ENCODE measurements at places on chromosomes 5 and 9.
A peak's percentile ranks its signal among the peaks of the same experiment; 100 is the strongest.

DNA sequence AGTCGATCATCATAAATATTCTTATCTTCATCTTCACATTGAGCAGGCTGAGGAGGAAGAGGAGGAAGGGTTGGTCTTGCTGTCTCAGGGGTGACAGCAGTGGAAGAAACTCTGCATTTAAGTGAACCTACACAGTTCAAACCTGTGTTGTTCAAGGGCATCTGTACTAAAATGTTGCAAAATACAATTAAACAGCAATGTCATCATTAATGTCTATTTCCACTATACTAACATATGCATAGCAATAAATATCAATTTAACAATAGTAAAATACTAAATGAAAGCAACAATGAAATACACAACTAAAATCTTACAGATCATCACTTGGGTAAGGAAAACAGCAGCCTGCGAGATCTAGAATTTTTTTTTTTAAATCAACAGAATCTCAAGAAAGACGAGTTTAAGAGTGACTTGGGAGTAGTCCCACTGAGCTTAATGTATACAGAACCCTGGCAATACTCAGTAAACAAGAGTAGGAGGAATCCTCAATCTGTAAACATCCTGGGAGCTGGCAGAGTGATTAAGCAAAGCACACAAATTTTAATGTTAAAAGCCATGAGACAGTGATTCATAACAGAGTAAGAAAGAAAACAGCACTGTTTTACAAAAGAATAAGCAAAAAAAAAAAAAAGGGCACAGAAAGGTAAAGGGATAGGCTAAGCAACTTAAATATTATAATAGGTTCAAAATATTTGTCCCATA lies 10.0 kb downstream of the HOMER1 start:
- H3K27ac ChIP-seq: no peak overlapping the region
- H3K27me3 ChIP-seq: no peaks in the 10 kb centered on the region
- DNase-seq: no peak

GRCh38 chr5:31771500-31771899 lies 132.6 kb downstream of the PDZD2 start:
- H3K36me3 ChIP-seq: no peaks in the 10 kb centered on the region
- no peak for DNase-seq
- peaks cover 2% of the 10 kb centered on the region for H3K4me1 ChIP-seq

DNA sequence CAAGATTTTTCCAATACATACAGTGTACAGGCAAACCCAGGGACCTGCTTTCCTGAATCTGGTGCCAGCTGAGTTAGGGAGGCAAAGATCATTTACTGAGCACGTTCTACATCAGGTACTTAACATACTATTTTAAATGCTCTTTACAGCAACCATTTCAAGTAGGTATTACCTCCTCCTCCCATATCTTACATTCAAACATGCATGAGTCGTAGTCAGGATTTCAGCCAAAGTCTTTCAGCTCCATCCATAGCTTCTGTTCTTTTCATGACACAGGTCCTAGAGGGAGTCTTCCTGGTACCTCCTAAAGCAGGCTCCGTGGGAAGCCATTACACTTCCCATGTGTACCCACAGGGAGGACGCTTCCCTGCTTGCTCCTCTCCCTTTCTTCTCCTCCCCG lies 11.7 kb downstream of the KCNV2 start:
- DNase-seq: no peak
- no peak overlapping the region for H3K27ac ChIP-seq
- no peaks in the 10 kb centered on the region for H3K27me3 ChIP-seq
- H3K4me1 ChIP-seq: 0 out of 2 replicates have a peak, but pooled peaks cover 7% of the 10 kb centered on the region

GRCh38 chr9:82492274-82492673 lies 503.7 kb downstream of the SPATA31D1 start:
- H3K36me3 ChIP-seq: no peaks in the 10 kb centered on the region
- peaks cover 19% of the 10 kb centered on the region for H3K4me1 ChIP-seq
- DNase-seq: no peak

DNA sequence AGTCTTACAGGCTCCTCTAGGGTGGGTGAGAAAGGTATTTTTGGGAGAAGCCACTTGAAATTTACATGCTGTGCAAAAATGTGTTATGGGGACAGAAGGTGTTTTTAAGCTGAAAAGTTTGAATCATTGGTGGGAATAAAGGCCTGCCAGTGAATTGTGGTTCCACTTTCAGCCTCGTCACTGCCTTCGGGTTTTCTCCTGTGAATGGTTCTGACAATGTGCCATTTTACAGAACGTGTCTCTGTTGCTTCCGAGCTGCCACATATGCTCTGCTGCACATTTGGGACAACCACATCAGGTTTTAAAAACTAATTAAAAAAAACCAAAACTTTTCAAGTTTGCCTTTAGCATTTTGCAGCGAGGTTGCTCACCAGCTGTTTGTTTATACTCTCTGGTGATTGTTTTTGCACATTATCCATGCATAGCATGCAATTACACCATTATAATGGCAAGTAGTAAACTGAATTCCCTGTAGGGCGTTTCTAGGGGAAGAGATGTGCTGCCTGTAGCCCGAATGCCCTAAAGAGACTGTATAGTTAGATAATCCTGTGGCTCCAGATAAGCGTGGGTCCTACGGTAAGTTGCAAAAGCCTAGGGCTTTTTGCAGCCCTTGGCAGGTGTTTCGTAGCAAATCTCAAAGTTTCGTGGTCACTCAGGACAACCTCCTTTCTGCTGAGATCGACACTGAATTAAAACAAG lies 40.1 kb upstream of the SUB1 start:
- no peaks in the 10 kb centered on the region for H3K36me3 ChIP-seq
- H3K27ac ChIP-seq: no peak overlapping the region
- no peak for DNase-seq
- H3K4me3 ChIP-seq: no peak overlapping the region
- H3K27me3 ChIP-seq: no peaks in the 10 kb centered on the region

DNA sequence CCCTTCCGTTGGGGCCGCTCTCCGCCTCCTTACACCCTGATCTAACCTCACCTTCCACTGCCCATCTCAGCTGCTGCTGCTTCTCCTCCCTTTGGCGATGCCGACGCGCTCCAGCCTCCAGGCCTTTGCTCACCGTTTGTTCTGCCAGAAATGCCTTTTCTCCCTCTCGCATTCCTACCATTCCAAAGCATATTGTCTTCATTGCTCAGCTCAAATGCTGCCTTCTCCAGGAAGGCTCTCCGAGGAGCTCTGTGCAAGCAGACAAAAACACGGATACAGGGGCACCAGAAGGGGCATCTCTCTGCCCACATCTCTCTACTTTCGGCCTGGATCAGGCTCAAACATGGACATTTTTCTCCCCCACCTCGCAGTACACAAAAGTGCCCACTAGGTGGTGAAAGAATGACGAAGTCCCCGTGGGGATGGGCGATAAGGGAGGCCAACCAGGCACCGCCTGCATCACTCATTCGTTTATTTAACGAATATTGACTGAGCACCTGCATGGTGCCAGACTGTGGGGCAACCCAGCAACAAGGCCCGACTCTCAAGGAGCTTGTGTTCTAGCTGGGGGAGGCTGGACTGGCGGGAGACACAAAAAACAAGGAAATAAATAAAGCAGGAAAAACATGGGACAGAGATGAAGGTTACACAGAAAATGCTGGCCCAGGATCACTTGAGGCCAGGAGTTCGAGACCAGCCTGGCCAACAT lies 7.3 kb upstream of the GRHPR start:
- peak overlapping the region; percentile 23 for H3K27ac ChIP-seq
- H3K36me3 ChIP-seq: no peaks in the 10 kb centered on the region
- no peaks in the 10 kb centered on the region for H3K27me3 ChIP-seq
- peak overlapping the region; percentile 36 for H3K4me3 ChIP-seq

DNA sequence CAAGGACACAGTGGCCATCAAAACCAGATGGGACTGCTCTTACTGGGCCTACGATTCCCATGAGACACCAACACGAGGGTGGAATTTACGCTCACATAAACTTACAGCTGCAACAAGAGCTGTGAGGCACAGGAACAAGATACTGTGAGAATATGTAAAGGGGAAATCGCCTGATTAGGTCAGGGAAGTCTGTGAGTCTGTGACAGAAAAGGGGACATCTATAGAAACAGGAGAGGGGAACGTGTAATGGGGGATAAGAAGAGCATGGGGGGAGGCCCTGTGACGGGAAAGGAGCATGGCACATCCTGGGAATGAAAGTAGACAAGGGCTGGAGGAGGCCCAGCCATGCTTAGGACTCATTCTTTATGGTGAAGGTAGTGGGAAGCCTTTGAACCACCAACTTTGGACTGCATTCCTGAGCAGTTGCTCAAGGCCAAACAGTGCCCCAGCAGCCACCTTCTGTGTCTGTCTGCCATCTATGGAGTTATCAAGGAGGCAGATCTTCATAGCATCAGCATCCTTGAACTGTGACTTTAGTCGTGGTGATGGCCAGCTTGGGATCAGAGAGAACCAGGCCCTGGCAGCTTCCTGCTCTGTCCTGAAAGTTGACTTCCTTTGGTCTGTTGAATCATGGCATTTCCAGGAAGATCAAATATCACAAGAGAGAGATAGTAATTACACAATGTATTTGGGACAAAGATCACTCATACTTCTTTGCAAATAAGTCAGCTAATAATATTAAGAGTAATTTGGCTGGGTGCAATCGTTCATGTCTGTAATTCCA lies 87.9 kb upstream of the FAM169A start:
- H3K4me1 ChIP-seq: no peaks in the 10 kb centered on the region
- H3K4me3 ChIP-seq: no peak overlapping the region
- H3K36me3 ChIP-seq: no peaks in the 10 kb centered on the region
- H3K27ac ChIP-seq: no peak overlapping the region
- no peaks in the 10 kb centered on the region for H3K27me3 ChIP-seq

GRCh38 chr5:173602423-173602822 lies 14.0 kb downstream of the BOD1 start:
- no peak overlapping the region for H3K4me3 ChIP-seq
- H3K27ac ChIP-seq: no peak overlapping the region
- H3K27me3 ChIP-seq: no peaks in the 10 kb centered on the region
- DNase-seq: no peak
- no peaks in the 10 kb centered on the region for H3K4me1 ChIP-seq

DNA sequence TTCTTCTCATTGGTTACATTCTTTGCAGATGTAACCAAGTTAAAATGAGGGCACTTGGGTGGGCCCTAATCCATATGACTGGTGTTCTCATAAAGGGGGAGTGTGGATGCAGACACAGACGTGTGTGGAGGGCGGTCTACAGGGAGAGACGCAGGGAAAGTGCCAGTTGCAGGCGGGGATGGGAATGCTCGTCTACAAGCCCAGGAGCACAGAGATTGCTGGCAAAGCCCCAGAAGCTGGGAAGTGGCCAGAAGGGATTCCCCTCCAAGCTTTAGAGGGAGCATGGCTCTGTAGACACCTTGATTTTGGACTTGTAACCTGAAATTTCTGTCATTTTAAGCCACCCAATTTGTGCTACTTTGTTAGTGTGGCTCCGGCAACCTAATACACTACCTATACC lies 96.8 kb upstream of the CTSL start:
- H3K36me3 ChIP-seq: no peaks in the 10 kb centered on the region
- H3K4me1 ChIP-seq: no peaks in the 10 kb centered on the region
- H3K27me3 ChIP-seq: no peaks in the 10 kb centered on the region
- no peak overlapping the region for H3K27ac ChIP-seq
- DNase-seq: no peak

DNA sequence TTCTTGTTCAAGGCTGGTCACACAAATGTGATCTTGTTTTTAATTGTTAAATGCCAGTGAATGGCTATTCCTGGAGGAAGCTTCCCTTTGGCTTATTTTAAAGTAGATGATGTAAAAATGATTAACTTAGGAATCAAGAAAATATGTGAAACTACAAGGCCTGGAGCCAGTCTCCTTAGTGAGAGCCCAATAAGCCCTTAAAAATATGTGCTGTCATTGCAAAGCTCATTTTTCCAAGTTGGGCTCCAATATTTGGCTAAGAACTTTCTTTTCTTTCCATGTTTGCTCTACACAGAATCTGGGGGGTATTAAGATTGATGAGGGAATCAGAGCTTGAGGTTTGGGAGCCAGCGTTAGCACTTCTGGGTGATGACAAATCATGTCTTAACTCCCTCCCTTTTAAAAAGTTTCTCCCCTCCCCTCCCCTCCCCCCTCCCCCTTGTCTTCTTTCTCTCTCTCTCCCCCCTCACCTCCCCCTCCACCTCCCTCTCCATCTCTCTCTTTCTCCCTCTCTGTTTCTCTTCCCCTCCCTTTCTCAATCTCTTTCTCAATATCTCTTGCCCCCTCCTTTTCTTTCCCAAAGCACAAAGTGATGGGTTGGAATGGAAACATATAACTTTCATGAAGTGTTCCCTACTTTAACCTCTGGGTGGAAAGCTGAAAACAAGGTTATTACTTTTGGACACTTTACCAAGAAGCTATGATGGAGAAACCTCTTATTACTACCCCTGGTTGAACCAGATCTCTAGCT lies 86.0 kb downstream of the FBXL7 start:
- no peak overlapping the region for H3K27ac ChIP-seq
- H3K27me3 ChIP-seq: no peaks in the 10 kb centered on the region
- DNase-seq: no peak
- no peak overlapping the region for H3K4me3 ChIP-seq
- H3K4me1 ChIP-seq: no peaks in the 10 kb centered on the region
- H3K36me3 ChIP-seq: peaks cover 12% of the 10 kb centered on the region

DNA sequence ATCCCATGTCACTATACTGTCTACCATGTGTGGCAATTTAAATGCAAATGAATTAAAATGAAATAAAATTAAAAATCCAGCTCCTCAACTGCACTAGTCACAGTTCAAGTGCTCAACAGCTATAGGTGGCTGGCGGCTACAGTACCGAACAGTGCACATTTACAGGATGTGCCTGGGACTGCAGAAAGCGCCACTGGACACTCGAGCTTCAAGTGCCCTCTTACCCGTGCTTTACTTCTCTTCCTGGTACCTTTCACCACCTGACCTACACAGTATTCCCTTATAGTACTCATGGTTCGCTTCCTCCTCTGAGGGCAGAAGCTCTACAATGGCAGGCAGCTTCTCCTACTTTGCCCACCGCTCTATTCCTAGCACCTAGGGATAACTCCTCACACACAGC lies 166.6 kb downstream of the FANCC start:
- no peak overlapping the region for H3K4me3 ChIP-seq
- H3K36me3 ChIP-seq: no peaks in the 10 kb centered on the region
- peaks cover 3% of the 10 kb centered on the region for H3K4me1 ChIP-seq
- H3K27ac ChIP-seq: no peak overlapping the region
- H3K27me3 ChIP-seq: no peaks in the 10 kb centered on the region

DNA sequence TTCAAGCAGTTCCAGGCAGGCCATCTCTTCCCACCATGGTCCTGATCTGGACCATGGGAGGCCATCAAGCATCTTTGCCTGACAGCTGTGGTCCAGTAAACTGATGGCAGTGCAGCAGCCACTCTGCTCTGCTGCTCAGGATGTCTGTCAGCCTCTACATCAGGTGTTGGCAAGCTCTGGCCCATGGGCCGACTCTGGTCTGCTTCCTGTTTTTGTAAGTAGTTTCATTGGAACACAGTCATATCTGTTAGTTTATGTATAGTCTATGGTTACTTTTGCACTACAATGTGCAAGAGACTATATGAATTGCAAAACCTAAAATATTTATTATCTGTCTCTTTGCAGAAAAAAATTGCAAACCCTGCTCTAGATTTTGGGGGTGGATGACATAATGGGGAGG lies 225.0 kb downstream of the KCTD16 start:
- no peaks in the 10 kb centered on the region for H3K36me3 ChIP-seq
- H3K4me3 ChIP-seq: no peak overlapping the region
- DNase-seq: no peak
- H3K27ac ChIP-seq: no peak overlapping the region
- no peaks in the 10 kb centered on the region for H3K27me3 ChIP-seq

DNA sequence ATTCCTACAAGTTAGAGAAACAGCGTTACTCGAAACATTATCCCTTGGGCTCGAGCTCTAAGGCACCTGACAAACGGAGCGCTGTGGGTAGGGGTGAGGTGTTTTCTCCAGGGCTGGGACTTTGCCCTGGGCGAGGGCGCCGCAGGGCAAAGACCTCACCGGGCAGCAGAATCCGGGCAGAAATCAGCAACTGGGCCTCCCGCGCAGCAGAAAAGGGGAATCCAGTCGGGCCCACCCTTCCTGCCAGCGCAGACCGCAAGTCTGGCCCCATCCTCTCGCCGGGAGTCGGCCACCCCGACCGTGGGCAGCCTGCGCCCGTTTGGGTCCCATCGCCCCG lies 430 bp upstream of the MSH3 start:
- H3K36me3 ChIP-seq: peaks cover 23% of the 10 kb centered on the region
- no peaks in the 10 kb centered on the region for H3K27me3 ChIP-seq
- peak overlapping the region; percentile 84 for H3K4me3 ChIP-seq
- peak; percentile 56 for DNase-seq

Data from SK-N-SH (cell line).